ENCODE measurements at places on chromosomes 2 and 18.

GRCh38 chr2:233152541-233152940, 92.4 kb downstream of the INPP5D start:
- DNase-seq: no peak

DNA sequence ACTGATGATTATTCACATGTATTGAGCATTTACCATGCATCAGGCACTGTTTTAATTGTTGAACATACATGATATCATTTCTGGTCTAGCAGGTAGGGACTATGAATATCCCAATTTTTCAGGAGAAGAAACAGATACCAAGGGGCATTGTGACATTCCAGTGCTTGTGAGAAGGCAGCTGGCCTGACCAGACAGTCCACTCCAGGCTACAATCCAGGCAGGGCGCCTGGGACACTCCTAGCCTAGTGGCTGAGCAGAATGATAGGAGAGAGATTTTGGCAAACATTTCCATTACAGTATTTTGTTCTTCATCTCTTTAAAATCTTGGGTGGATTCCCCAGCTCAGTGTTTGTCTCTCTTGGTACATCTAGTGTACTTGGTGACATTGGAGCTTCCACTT, 24.9 kb downstream of the ZNF892 start:
- no peak for DNase-seq

- no peak for DNase-seq
Observed at GRCh38 chr2:101327863-101328394, 19.4 kb upstream of the RNF149 start.

DNA sequence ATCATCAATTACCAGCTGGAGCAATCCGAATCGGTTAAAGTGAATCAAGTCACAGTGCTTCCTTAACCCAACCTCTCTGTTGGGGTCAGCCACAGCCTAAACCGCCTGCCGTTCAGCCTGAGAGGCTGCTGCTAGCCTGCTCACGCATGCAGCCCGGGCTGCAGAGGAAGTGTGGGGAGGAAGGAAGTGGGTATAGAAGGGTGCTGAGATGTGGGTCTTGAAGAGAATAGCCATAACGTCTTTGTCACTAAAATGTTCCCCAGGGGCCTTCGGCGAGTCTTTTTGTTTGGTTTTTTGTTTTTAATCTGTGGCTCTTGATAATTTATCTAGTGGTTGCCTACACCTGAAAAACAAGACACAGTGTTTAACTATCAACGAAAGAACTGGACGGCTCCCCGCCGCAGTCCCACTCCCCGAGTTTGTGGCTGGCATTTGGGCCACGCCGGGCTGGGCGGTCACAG, 496 bp upstream of the ITGA4 start:
- DNase-seq: peak; percentile 80

DNA sequence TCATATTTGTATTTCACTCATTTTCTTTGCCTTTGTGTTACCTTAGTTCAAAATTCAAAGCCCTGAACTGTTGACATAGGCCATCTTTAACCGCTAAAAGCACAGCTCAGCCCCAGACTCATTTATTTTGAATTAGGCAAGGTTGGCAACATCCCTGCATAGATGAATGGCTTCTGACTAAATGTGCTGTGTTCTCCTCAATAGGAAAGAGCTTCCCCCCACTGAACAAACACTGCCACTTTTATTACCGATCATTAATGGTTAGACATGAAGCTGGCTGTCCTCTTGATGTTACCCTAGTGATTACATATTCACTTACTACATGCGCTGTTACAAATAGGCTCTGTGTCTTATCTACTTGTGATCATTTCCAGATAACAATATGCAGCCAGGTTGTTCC, 170.7 kb downstream of the ADCYAP1 start:
- DNase-seq: no peak

DNA sequence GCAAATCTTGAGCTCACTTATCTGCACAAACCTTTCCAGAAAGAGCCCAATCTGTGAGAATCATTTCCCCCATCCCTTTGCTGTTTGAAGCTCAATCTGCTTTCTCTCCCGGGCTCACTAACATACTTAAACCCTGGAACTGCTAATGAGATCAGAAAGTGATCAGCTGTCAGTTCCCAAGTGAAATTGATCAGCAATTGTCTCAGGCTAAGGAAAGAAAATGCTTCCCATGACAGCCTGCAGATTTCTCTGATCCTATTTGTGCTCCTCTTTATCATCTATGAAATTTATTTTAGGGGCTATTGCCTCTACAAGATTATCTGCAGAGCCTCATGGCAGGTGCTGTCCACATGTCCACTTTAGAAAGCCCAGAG, 239.0 kb upstream of the CXCR4 start:
- no peak for DNase-seq

GRCh38 chr2:204228169-204228886, 291.8 kb downstream of the ICOS start:
- no peak for DNase-seq

DNA sequence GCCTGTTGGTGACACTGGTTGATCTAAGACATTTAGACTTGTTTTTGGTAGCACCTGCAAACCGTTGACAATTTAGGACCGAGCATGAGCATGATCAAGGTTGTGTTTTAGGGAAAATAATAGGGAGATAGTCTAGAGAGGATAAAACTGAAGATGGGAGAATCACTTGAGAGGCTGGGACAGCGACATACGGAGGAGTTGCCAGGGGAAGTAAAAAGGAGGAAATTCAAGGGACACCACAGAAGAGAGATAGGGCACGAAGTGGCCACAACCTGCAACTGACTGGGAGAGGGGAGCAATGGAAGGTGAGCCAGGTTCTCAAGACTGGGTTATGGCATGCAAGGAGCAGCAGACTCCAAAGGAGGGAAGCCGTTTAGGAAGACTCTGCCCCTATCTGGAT, 1.4 kb upstream of the ATP8B1 start:
- no peak for DNase-seq

DNA sequence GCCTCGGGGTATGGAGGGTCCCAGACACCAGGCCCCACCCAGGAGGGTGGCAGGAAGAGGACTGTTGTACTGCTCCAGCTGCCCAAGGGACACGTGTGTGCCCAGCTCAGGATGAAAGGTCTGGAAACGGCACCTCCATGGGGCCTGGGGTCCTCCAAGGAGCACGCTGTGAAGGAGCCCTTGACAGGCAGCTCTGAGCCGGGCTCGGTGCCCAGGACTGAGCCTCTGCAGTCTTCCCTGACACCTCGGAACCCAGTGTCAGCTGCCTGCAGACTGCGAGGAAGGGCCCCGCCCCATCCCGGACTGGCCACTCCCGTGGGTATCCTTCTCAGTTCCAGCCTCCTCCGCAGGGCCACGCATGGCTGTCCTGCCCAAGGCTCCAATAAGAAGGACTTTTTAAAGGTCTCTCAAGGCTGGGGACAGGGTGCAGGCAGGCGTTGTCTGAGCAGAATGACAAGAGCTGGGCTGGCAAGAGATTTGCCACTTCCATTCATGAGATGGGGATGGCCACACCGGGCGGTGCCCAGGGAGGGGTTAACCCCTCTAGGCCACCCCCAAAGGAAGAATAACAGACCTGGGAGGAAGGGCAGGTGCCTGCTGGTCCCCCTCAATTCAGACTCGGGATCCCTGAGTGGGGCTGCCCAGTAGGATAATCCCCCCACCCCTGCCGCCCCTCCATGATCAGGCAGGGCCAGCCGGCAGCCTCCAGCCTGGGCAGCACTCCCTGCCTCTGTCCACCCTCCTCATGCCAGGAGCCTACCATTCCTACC, 8.9 kb downstream of the ECEL1 start:
- no peak for DNase-seq

GRCh38 chr2:109429567-109430328, 184.0 kb downstream of the SEPTIN10 start:
- no peak for DNase-seq

GRCh38 chr2:120239488-120240287, 13.0 kb upstream of the RALB start:
- no peak for DNase-seq

DNA sequence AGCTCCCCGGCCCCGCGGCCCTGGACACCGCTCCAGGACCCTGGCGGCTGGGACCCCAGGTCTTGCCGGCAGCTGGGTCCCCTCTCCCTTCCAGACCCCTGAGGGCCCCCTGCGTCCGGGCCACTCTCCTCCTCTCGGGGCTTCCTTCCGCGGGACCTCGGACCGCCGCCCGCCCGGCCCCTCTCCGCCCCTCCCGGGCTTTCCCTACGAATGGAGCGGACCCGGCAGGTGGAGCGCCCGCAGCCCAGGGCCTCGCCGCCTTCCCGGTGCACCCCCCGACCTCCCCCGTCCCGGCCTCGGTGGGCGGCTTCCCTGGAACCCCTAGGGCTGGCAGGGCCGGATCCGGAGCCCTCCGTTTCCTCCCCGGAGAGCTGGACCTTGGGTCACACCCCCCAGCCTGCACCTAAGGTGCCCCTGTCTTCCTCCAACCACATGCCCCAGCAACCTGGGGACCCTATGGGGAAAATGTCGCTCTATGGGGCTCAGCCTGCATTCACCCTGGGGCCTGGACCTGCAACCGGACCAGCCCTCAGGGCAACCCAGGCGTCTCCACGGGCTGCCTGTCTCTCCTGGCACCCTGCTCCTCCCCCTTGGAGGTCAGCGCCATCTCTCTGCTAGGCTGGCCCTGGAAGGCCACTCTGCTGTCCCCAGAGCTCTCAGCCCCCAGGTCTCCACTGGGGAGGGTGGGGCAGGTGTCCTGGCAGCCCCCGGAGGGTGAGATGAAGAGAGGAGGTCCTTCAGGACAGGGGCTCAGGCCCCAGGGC, 730 bp downstream of the B3GNT7 start:
- DNase-seq: no peak

DNA sequence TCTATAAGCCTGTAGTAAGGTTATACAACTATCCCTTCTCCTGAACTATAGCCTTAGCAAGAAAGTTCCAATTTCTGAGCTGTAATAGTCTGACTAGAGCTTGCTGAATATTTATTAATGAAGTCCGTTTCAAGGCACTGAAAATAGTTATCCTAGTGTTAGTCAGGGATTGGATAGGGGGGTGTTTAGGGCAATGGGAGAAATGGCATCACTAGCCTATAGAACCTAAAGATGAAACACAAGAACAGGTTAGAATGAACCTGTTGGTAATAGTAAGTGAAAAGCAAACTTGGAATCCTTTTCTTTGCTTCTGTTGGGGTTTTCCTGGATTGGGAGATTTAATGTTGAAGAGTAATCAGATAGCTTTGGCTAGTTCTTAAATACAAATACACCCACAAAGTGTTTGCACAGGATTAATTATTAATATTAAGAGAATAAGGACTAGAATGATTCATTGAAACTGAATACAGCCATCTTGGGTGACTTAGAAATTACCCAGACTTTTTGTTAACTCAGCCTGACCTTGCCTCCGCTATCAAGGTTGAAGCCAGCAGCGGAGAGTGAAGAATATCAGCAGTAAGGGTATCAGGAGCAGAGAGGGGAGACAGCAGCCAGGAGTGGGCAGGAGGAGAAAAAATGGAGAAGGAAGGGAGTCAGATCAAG, 14.4 kb downstream of the CCNT2 start:
- DNase-seq: no peak

DNA sequence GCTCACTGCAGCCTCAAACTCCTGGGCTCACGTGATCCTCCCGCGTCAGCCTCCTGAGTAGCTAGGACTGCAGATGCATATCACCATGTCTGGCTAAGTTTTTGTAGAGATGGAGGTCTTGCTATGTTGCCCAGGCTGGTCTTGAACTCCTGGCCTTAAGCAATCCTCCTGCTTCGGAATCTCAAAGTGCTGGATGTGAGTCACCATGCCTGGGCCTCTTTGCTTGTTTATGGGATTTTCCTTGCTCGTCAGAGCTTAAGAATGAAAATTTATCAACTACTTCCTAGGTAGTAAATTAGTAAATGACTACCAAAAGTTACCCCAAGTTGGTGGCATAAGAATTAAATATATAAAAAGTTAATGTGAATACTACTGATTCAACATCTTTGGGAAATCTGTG, 51.0 kb downstream of the ACTR3 start:
- no peak for DNase-seq

DNA sequence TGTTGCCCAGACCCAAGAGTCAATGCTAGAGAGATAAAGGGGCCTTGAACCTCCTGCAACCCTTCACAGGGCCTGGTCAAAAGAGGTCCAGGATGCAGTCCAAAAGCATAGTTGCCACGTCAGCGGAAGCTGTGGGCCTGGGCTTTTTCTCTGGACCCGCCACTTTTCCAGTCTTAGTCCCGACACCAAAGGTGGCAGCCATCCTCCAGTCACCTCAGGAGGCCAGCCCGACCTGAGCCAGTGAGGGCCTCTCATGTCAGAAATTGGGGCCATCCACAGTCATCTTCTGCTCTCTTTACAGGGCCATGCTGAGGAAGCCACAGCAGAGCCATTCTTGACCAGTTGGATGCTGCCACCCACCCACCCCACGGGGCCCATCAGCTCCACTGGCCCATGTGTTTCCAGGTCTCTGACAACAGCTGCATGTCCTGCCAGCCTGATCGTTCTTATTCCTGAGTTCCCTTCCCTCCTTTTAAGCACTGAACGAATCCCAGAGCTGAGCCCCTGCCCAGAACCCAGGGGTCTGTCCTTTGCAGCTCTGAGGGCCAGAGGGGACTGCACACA, 34.1 kb upstream of the KLHL29 start:
- no peak for DNase-seq

DNA sequence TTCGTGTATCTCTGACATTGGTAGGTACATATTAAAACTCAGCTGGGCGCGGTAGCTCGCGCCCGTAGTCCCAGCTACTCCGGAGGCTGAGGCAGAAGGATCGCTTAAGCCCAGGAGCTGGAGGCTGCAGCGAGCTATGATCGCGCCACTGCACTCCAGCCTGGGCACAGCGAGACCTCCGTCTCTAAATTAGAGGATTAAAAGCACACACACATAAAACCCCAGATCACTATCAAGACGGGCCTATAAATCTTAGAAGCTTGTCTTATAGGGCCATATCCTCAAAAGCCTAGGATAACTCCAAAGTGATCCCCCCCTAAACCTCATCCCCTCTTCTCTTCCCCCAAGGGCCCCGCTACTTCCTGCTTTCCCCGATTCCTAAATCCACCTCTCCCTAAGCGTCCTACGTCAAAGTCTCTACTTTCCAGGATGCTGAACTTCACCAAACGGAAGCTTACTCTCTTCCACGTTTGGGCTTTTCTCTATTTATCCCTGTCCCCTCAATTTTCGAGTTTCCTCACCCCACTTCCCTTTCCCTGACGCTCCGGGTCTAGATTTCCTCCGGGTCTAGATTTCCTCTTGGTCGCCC, 707 bp downstream of the KRCC1 start:
- no peak for DNase-seq

DNA sequence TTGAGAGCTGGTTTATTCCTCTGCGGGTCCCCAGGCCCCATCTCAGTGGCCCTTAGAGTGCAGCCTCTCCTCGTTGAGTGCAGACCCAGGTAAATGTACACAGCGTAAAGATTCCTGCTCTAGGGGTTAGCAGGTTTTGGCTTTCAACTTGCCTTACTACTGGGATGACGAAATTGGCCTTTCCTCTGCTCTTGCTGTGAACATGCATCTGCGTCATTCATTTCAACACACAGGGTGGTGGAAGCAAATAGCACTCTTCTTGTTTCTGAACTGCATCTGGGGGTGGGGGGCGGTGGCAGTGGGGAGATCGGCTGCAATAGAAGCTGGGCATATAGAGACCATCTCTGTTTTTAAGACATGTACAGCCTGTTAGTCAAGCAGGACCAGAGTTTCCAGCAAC, 16.5 kb upstream of the SLC16A14 start:
- DNase-seq: no peak

- DNase-seq: no peak
Observed at GRCh38 chr2:190653931-190654330, 5.0 kb downstream of the NAB1 start.

All from stimulated activated naive B cell treated with anti-CD40 and anti-IgM and Interleukin-4, amounts not matched to agents 10 μg/mL and 1 μg/mL and 100 μg/mL, for 72 hours (primary cell).